Kidney (tissue), 22 donors: ENCODE measurements at places on chromosomes 4 and X.

GRCh38 chrX:3655181-3655580 is 58.3 kb downstream of the PRKX start:
- no peaks in the 10 kb centered on the region for H3K27me3 ChIP-seq
- H3K4me1 ChIP-seq: no peaks in the 10 kb centered on the region
- no peak for DNase-seq
- H3K27ac ChIP-seq: no peak overlapping the region
- H3K36me3 ChIP-seq: peaks cover 2% of the 10 kb centered on the region

DNA sequence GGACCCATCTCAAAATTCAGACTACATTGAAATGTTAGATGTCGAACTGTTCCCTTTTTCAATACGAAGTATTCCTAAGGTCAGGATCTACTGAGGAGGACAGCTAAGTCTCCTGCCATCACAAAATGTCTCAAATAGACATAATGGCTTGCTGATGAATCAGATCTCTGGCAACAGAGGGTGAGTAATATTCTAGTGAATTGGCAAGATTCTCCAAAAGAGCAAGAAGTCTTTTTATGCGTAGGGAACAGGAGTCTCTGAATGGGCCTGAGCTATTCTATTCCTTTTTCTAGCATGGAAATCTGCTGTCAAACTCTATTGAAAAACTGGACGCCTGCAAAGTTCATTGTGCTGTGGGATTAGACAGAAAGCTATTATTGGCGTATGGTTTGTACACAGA is 145.4 kb downstream of the FNIP2 start:
- no peaks in the 10 kb centered on the region for H3K36me3 ChIP-seq
- H3K4me3 ChIP-seq: no peak overlapping the region
- H3K27ac ChIP-seq: no peak overlapping the region
- H3K27me3 ChIP-seq: no peaks in the 10 kb centered on the region

DNA sequence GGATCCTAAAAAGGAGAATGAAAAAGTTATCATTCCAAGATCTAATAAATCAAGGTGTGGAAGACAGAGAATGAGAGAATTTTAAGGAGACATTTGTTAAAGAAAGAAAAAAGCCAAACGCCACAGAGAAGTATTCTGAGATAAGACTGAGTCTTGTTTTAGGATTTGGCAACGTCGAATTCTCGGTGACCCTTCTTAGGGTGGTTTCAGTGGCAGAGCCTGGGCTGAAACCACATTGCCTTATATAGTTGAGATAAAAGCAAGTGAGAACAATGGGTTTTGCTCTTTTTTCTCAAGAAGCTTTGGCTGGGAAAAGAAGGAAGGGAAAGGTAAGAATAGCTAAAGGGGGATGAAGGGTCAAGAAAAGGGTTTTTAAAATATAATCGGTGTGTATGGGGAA is 209.4 kb downstream of the VEGFC start:
- H3K36me3 ChIP-seq: no peaks in the 10 kb centered on the region
- no peak overlapping the region for H3K4me3 ChIP-seq
- no peaks in the 10 kb centered on the region for H3K27me3 ChIP-seq
- no peak overlapping the region for H3K27ac ChIP-seq

GRCh38 chr4:40205259-40206198 is 8.7 kb downstream of the RHOH start:
- H3K27me3 ChIP-seq: no peaks in the 10 kb centered on the region
- no peak for DNase-seq
- no peaks in the 10 kb centered on the region for H3K4me1 ChIP-seq
- H3K27ac ChIP-seq: no peak overlapping the region

DNA sequence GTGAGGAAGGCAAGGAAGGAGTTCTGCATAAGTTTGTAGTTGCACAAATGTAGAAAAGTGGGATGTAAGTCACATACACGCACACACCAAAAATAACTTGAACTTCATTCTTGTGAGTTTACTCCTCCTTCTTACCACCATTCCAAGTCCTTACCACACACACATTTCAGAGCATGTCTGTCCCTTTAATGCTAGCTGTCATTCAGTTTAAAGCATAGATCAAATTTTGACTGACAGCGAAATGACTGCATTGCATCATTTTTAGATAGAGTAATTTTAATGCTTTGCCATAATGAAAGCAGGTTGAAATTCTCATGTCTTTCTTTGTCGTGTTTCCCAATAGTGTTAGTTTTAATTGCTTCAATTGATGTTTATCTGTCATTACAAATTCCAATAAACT is 629.6 kb upstream of the HTR2C start:
- H3K27ac ChIP-seq: no peak overlapping the region
- H3K36me3 ChIP-seq: no peaks in the 10 kb centered on the region
- H3K4me3 ChIP-seq: no peak overlapping the region
- no peak for DNase-seq
- H3K27me3 ChIP-seq: no peaks in the 10 kb centered on the region
- no peaks in the 10 kb centered on the region for H3K4me1 ChIP-seq

- H3K4me1 ChIP-seq: no peaks in the 10 kb centered on the region
- H3K27ac ChIP-seq: no peak overlapping the region
- H3K27me3 ChIP-seq: no peaks in the 10 kb centered on the region
Measured at GRCh38 chrX:7028246-7028645, 119.3 kb upstream of the STS start.

DNA sequence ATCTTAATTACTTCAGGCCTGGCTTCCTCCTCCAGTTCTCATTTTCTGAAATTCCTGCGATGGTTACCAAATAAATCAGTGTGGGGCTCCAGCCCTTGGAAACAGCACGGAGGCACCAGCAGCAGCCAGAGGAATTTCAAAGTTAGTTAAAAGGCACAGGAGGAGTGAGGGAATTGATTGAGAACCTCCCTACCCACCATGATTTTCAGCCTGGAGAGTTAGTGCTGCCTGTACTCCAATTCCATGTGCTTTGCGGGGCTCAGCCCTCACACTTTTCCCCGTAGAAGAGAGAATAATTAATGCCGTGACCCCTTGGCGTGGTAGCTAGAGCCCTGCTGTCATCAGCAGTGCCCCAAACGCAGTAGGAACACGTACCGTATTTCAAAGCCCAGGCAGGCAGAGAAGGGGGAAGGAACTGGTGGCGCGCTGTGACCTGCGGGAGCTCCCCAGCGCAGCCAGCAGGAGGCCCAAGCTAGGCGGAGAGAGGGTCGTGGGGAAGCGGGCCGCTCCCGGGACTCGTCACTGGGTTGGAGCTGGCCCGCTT is 84.0 kb upstream of the IGFBP7 start:
- no peaks in the 10 kb centered on the region for H3K27me3 ChIP-seq
- no peaks in the 10 kb centered on the region for H3K4me1 ChIP-seq
- DNase-seq: peak; percentile 77

- H3K27me3 ChIP-seq: no peaks in the 10 kb centered on the region
- DNase-seq: no peak
- H3K4me3 ChIP-seq: no peak within 1 kb of the TSS
- no peaks in the 10 kb centered on the region for H3K36me3 ChIP-seq
- H3K27ac ChIP-seq: no peak within 1 kb of the TSS
- H3K4me1 ChIP-seq: no peaks in the 10 kb centered on the region
Measured at GRCh38 chr4:119135721-119136121, at the start of gene MYOZ2. Gene MYOZ2 (plus strand): TSS chr4:119135832. CDS start chr4:119136526, 694 bp downstream.
